ENCODE measurements at places on chromosomes 1 and 21. TPM values are rescaled to one million over a fixed set of nuclear protein-coding genes. Genes with fewer than 3 reads are reported as not detected.

- no peak for DNase-seq
These were observed 316.4 kb upstream of the ADGRL2 start for GRCh38 chr1:81484284-81484683.

DNA sequence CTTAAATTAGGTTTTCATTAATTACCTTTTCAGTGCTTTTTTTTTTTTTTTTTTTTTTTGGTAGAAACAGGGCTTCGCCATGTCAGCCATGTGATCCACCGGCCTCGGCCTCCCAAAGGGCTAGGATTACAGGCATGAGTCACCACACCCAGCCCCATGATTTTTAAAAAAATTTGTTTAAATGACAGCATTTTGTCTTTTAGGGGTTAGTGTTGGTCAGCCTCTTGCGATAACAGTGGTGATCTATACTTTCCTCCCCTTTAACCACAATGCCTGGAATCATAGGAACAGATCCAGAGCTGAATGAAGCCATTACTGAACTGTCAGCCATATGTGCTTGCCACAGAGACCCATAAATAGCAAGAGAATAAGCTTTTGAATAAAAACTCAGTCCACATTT is 73.9 kb downstream of the CACHD1 start:
- no peak for DNase-seq

Gene PRPF38B
- total RNA-seq: 27.0 TPM

Gene SPRR2D
- 8.7 TPM for total RNA-seq

All from foreskin keratinocyte (primary cell).